ENCODE measurements at places on chromosomes 2 and 18.

- DNase-seq: no peak
Measured at GRCh38 chr18:25093141-25093540, 258.8 kb downstream of the ZNF521 start.

GRCh38 chr2:193776988-193777387 is 1582.3 kb upstream of the TMEFF2 start:
- no peak for DNase-seq

- DNase-seq: no peak
Measured at GRCh38 chr18:615092-615521, 18.3 kb downstream of the CLUL1 start.

- DNase-seq: no peak
Measured at GRCh38 chr2:219285373-219285735, 6.2 kb downstream of the DNAJB2 start.

GRCh38 chr2:104254017-104254416 is 599.9 kb upstream of the POU3F3 start:
- no peak for DNase-seq

GRCh38 chr18:49399003-49399402 is 61.4 kb downstream of the DYM start:
- no peak for DNase-seq

- DNase-seq: no peak
Measured at GRCh38 chr2:60319031-60319547, 234.4 kb downstream of the BCL11A start.

DNA sequence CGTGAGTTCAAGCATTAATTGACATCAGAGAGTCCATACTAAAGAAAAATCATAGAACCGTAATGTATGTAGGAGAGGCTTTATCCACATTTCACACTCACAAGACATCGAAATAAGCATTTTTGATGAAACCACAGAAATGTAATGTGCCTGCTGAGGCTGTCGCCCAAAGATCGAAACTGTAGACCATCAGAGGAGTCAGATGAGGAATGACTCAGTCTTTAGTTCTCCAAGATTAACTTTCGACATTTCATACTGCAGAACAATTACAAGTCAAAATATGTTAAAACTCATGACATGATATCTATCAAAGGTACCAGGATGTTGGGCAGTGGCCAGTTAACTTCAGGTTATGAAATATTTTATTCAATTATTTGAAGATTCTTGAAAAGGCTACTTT is 79.6 kb downstream of the RAB31 start:
- DNase-seq: no peak

GRCh38 chr2:118102433-118103082 is 14.3 kb downstream of the INSIG2 start:
- no peak for DNase-seq

GRCh38 chr2:236545248-236545658 is 24.4 kb upstream of the ACKR3 start:
- DNase-seq: no peak

DNA sequence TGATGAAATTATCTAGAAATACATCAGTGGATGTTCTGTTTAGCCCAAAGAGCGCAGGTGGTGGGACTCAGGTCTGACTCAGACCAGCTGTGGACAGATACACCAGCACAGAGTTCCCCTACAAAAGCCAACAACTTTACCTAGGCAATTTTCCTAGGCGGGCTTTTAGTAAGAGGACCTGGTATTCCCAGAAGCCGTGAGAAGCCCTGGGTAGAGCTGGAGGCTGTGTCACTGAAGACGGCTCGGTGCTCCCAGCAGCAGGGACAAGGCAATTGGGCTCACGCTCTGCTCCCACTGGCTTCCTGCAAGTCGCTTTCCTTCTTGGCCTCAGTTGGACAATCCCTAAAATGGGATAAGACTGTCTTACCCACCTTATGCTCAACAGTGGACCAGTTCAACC is 41.1 kb downstream of the TPO start:
- DNase-seq: no peak

- DNase-seq: no peak
Measured at GRCh38 chr2:46951290-46952064, 35.9 kb upstream of the MCFD2 start.

- DNase-seq: no peak
Measured at GRCh38 chr18:79765491-79766245, 32.1 kb upstream of the KCNG2 start.

GRCh38 chr2:101153077-101153707 is 2.0 kb upstream of the TBC1D8 start:
- DNase-seq: no peak

DNA sequence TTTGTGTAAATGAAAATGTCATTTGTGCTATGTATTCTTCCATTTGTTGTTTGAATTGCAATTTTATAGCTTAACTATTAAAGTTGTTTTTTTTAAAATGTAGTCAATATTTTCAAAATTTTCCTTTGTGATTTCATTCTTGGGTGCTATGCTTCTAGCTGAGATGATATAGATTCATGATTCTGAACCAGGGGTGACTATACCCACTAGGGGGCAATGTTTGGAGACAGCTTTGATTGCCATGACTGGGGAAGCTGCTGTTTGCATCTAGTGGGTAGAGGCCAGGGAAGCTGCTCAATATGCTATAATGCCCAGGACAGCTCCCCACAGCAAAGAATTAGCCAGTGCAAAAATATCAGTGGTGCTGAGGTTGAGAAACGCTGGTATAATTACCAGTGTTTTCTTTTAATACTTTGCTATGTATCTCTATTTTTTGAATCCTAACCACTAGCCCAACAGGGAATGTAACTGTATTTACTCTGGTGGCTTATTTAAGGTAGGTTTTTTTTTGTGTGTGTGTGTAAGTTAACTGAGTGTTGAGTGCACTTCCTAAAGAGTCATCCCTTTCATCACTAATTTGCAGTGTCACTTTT is 99.7 kb downstream of the MEP1B start:
- no peak for DNase-seq

DNA sequence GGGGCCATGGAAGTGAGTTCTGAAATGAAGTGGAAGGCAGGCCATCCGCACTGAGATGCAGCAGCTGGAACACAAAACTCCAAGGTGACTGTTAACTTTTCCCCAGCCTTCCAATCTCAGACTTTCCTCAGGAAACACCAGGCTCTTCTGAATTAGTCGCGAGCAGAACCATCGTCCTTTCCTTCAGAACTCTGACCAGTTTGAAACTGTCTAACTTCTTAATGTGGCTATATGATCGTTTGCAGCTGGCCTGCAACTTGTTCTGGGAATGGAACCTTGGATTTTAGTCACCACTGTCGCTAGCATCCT is 620 bp upstream of the RPL37A start:
- no peak for DNase-seq

DNA sequence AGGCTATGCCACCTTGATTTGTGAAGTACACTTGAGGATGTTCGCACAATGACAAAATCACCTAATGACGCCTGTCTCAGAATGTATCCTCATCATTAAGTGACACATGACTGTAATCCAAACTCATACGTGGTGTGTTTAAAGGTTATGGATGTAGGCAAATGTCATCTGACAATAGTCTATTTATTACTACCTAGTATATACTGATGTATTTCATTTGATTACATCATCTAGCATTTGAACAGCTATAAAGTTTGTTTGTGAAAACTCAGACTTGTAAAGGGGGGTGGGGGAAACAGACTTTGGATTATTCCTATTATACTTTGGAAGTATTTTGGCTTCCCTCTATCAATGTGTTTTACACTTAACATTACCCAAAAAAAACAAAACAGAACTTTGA is 129.9 kb downstream of the TANC1 start:
- no peak for DNase-seq

GRCh38 chr18:5425721-5426120 is 118.1 kb downstream of the EPB41L3 start:
- no peak for DNase-seq

- DNase-seq: no peak
Measured at GRCh38 chr18:25192065-25192464, 159.9 kb downstream of the ZNF521 start.

- peak; percentile 11 for DNase-seq
Measured at GRCh38 chr2:214995926-214996670, 142.3 kb downstream of the ABCA12 start.

DNA sequence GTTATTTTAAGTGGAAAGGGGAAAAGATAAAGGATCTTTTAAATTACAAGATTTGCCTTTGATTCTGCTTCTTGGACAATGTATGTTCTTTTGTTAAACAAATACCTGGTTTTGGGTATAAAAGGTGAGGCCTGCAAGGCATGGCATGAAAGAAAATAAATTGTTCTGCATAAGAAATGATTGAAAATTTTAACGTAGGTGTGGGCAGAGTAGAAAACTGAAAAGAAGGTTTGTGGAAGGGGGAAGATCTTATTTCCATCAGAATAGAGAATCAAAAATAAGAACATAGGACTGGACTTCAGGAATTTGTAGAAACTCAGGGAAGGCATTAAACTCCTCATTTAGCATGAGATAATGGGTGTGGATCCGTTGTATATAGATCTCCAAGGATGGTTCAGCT is 153.1 kb downstream of the SETBP1 start:
- DNase-seq: no peak

DNA sequence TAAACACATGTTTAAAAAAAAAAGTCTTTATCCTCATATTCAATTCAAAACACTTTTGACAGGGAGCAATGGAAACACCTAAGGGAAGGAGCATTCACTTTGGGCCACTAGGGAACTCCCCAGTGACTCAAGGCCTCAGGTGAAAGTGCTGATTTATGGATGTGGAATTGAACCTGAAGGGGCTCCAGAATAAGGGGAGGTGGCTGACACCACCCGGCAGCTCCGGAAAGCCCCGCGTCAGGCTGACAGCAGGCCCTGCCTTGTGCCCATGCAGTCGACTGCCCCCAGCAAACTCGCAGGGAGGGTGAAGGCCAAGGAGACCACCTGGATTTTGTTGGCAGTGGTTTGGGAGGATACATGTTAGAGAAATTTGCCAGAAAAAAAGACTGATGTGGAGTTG is 275.3 kb upstream of the NCKAP5 start:
- DNase-seq: no peak

- no peak for DNase-seq
Measured at GRCh38 chr2:189751080-189751658, 11.4 kb downstream of the OSGEPL1 start.

- no peak for DNase-seq
Measured at GRCh38 chr2:237474442-237474911, 12.6 kb upstream of the MLPH start.

- DNase-seq: no peak
Measured at GRCh38 chr2:201630577-201630976, 12.7 kb downstream of the TMEM237 start.

GRCh38 chr2:218400167-218400929 is 680 bp downstream of the CTDSP1 start:
- no peak for DNase-seq

DNA sequence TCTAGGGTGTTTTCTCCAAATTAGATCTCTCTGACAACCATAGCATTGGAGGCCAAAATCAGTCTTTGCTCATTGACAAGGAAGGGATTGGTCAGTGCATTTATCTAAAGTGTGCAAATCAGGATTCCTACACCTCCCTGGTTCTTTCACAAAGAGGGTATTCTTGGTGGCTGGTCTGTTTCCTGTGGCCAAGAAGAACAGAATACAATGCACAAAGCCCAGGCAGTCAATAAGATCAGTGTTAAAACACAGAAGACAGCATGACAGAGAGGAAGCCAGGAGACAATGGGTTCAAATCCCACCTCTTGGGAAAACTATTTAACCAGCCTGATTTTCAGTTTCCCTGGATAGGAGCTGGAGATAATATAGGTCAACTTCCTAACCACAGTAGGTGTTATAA is 46.1 kb upstream of the THOC1 start:
- no peak for DNase-seq

DNA sequence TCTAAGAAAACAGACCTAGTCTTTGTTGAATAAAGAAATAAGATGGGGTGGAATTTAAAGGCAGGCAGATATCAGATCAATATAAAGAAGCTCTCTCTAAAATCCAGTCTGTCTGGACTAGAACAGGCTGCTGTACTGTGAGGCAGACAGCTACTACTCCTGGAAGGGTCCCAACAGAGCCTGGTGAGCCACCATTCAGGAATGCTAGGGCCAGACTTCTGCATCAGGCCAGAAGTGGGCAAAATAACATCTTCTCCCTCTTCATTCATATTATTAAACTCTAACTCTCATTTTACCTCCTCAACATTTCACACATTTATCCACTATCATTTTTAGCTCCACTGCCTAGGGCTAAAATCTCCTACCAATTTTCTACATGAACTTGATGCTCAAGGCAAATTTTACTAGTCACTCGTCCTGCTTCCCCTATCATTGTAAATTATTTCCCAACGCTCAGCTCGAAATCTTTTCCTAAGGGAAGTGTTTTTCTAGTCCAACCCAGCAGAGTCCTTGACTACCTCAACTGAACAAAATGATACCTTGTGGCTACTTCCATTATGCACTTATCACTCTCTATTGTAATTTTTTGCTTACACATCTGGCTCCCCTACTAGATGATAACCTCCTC is 45.2 kb upstream of the GLS start:
- no peak for DNase-seq

- no peak for DNase-seq
Measured at GRCh38 chr2:126775300-126775985, 119.5 kb downstream of the GYPC start.

DNA sequence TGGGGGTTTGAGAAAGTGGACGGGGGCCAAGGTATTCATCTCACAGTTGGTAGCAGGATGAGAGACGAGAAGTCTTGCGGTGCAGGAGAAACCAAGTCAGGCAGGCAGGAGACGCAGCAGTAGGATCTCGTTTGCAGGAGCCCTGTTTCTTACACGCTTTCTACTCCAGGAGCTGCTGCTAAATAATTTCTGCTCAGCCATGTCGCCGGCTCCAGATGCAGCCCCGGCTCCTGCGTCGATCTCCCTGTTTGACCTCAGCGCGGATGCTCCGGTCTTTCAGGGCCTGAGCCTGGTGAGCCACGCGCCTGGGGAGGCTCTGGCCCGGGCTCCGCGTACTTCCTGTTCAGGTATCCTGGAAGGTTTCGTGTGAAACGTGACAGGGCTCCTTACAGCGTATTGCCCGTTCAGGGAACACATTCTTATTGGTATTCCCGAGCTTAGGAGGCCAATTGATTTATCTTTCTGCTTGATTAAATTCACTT is 494 bp downstream of the ANKZF1 start:
- DNase-seq: no peak

GRCh38 chr2:106983305-106983704 is 97.3 kb upstream of the ST6GAL2 start:
- DNase-seq: no peak

GRCh38 chr18:54878659-54879358 is 50.5 kb downstream of the RAB27B start:
- no peak for DNase-seq

DNA sequence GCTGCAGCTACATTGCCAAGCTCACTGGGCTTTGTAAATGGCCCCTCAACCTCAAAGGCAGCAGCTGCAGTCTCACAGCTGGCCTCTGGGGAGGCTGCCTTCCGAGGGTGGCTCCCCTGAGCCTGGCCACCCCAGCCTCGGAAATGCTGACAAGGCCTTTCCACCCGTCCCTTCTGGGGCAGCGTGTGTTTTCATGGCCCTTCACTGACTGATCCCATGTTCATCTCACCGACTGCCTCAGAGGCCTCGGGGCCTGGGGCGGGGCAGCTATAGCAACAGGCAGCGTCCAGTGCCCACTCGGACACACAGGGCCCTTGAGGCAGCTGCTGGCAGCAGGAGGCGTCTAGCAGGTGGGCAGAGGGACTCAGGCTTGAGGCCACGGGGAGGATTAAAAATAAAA is 149.7 kb downstream of the GLI2 start:
- no peak for DNase-seq

- no peak for DNase-seq
Measured at GRCh38 chr18:61225336-61225735, 107.9 kb upstream of the CDH20 start.

Data from GM18507 (cell line).